Mammary epithelial cell (primary cell): ENCODE measurements at places on chromosomes 6 and 20. TPM values are rescaled to one million over a fixed set of nuclear protein-coding genes. Genes with fewer than 3 reads are reported as not detected.

The FAXC gene
- polyA plus RNA-seq = 9.5 TPM

The FOXA2 gene
- 1.0 TPM for polyA plus RNA-seq

The POU5F1 gene
- polyA plus RNA-seq = 2.6 TPM

The SPTLC3 gene
- 3.6 TPM for polyA plus RNA-seq

The GJA1 gene
- polyA plus RNA-seq = 101 TPM

The TUBB2A gene
- 122 TPM for polyA plus RNA-seq

The PRR18 gene
- 0.01 TPM for polyA plus RNA-seq

The BTN1A1 gene
- not detected for polyA plus RNA-seq

DNA sequence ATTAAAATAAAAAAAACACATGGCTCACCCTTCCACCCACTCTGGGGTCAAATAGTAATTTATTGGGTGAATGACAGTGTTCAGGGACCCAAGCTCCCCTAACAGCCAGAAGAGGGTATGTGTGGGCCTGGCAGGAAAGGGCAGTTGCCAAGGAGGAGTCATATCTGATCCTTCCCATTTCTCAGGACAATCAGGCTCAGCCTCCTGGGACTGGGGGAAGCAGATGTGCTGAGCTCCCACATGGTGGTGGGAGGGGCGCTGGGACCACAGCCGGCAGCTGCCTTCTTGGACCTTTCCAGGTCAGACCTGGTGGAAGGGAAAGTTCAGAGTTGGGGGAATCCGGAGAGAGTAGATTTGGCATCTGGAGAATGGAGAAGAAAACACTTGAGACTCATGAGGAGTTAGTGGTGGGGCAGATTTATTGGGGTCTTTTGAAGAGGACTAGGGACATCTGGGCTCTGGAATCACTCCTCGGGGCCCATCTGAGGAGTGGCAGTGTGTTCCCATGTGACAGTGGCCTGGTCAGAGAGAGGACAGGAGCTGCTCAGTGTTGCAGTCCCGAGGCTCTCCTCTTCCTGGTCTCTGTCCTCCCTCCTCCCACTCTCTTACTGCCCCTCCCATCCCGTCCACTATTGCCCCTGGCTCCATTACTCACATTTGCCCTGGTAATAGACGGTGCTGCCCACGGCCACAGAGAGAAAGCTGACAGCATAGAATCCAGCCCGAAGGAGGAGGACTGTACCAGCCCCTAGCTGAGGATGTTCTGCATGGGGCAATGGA lies 3.0 kb downstream of the LST1 start:
- no peak for DNase-seq

DNA sequence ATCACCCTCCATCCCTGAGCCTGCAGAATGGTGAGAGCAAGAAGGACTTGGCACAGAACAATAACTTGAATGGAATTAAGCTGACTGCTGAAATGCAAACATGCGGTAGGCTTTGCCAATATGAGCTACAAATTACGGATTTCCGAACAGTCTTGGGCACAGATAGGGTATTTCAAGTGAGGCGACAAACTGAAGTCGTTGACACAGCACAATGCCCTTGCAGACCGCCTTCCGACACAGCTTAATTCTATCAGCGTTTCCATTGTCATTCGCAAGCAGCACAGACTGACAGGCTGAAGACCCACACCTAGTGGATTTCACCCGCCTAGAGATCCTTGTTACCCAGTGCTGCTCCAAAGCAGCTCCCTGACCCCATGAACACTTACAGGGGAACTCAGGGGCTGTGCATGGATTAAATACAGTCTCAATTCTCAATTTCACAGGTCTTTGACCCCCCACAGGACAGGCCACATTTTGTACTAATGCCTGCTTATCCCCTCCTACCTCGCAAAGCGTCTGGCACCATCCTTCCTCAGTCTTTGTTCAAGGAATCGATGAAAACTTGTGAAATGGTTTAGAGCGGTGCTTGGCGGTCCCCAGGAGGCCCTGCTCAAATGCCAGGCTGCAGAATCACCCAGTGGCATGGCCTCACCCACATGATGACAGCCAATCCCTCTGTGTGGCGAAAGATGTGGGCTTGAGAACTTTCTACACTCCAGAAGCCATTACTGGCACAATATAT lies 34.6 kb downstream of the RAMACL start:
- DNase-seq = no peak

DNA sequence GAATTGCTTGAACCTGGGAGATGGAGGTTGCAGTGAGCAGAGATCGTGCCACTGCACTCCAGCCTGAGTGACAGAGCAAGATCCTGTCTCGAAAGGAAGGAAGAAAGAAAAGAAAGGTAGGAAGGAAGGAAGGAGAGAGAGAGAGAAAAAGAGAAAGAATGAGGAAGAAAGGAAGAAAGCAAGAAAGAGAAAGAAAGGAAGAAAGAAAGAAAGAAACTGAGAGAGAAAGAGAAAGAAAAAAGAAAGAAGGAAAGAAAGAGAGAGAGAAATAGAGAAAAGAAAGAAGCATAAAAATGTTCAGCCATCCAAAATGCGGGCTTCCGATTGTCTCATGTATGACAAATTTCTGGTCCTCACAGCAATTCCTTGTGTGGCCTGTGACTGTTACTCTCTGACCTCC lies 22.8 kb downstream of the MUC22 start:
- DNase-seq = no peak

- no peak for DNase-seq
These were observed 50.0 kb downstream of the SOBP start for GRCh38 chr6:107539849-107540464.

GRCh38 chr6:79923270-79923669 lies 24.1 kb downstream of the ELOVL4 start:
- DNase-seq = no peak

GRCh38 chr20:210809-211502 lies 16.1 kb upstream of the DEFB129 start:
- no peak for DNase-seq

DNA sequence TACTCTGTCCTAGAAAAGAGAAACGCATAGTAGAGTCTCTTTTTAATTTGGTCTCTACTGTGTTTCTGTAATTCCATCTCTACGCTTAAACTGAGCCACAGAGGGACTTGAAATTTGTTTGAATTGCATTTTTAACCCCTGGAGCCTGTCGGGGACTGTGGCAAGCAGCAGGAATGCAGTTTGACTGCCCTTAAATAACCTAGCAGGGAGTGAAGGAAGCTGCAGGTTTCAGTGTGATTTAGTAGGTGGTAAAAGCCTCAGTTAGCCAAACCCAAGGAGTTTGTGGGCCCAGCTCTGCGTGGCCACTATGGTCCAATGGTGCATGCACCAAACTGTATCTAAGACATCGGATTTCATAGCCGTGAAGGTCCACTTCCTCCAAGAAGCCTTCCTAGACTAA lies 70.3 kb upstream of the MC3R start:
- no peak for DNase-seq

- peak; percentile 30 for DNase-seq
These were observed 250.1 kb downstream of the ATXN1 start for GRCh38 chr6:16511040-16511660.

DNA sequence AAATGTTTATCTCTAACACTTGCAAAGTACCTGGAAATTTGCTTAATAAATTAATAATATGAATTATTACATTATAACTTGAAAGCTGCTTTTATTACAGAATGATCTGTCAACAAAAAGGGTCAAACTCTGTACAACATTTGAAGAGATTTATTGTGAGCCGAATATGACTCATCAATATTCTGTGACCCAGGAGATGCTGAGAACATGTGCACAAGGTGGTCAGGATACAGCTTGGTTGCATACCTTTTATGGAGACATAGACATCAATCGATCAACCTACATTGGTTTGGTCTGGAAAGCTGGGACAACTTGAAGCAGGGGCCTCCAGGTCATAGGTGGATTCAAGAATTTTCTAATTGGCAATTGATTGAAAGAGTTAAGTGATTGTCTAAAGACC lies 79.0 kb downstream of the RNASET2 start:
- no peak for DNase-seq

- no peak for DNase-seq
These were observed 43.8 kb downstream of the FUT9 start for GRCh38 chr6:96059586-96059985.

- no peak for DNase-seq
These were observed 131.7 kb upstream of the RNF217 start for GRCh38 chr6:124830506-124830905.

DNA sequence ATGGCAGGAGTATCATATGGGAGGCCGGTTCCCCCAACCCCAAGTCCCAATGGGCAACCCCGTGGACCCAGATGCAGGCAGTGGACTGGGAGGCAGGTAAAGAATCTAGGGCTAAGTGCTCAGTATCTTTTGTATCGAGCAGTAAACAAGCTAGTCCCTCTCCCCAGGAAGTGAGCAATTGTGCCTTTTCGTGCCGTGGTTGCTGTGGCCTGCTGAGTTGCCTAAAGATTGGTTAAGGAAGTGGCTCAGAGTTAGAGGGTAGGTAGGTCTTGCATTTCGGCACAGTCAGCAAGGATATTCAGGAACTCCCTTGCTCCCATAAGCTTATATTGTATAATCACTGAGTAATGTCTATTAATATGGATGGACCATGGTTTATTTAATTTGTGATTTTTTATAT lies 1.3 kb upstream of the DNAH8 start:
- peak; percentile 9 for DNase-seq

DNA sequence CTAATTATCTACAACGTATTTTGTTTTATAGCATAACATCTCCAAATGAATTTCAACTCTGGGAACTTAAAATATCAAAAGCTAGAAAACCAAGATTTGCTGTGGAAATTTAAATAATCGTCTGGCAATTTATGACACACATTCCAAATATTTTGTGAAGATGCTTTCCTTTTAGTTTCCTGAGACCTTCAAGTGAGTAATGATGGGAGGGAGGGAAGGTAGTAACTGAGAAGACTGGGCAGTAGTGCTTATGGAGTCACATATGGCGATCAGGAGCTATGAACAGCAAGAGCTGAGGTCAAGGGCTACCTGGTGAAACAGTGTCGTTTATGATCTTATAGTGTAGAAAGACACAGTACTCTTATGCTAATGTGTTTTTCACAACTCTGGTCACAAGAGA lies 178.2 kb upstream of the THEMIS start:
- DNase-seq = no peak

GRCh38 chr20:4560667-4561066 lies 161.0 kb upstream of the PRND start:
- no peak for DNase-seq

GRCh38 chr6:119240257-119241110 lies 109.1 kb downstream of the MAN1A1 start:
- no peak for DNase-seq

DNA sequence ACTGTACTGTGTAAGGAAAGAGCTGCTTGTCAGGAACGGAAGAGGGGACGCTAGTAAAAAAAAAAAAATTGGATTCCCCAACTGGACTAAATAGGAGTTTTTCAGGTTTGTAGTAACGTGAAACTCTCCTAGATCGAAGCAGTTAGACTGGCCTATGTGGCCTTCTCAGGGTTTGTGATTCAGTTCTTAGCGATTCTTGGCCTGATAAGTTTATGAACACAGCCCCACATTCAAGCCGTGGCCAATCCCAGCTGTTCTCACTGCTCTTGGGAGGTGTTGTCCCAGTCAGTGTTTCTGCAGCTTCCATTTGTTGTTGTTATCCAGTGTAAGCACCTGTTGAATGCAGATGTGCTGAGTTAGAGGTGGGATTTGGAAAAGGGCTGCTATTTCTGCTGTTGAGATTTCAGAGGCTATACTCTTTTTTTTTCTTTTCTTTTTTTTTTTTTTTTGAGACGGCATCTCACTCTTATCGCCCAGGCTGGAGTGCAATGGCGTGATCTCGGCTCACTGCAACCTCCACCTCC lies 29.7 kb downstream of the TAF8 start:
- DNase-seq = no peak

- no peak for DNase-seq
These were observed 21.6 kb downstream of the KCNK17 start for GRCh38 chr6:39292637-39293036.

GRCh38 chr20:1118004-1118335 lies 432 bp upstream of the PSMF1 start:
- no peak for DNase-seq

GRCh38 chr20:62620625-62621024 lies 21.7 kb upstream of the SLCO4A1 start:
- no peak for DNase-seq

GRCh38 chr20:37356961-37357371 lies 11.0 kb downstream of the SRC start:
- DNase-seq = no peak

- peak; percentile 17 for DNase-seq
These were observed 79.7 kb upstream of the MYLIP start for GRCh38 chr6:16049168-16049567.

DNA sequence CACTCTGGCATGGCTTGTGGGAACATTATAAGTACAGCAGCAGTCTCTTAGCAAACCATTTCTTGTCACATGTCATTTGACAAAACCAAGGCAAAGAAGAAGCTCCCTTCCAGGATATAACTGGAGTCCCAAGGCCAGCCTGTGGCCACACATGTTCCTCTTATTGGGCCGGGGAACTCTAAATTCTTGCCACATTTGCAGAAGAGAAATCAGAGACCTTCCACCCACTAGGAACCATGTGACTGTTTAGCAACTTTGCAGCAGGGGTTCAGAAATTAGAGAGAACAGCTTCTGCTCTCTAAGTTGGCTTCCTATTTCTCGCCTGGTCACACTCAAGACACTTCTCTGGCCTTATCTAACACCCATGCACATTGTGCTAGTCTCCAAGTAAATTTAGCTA lies 20.4 kb upstream of the MEP1A start:
- DNase-seq = no peak

GRCh38 chr6:165716886-165717285 lies 53.8 kb upstream of the PDE10A start:
- DNase-seq = no peak

DNA sequence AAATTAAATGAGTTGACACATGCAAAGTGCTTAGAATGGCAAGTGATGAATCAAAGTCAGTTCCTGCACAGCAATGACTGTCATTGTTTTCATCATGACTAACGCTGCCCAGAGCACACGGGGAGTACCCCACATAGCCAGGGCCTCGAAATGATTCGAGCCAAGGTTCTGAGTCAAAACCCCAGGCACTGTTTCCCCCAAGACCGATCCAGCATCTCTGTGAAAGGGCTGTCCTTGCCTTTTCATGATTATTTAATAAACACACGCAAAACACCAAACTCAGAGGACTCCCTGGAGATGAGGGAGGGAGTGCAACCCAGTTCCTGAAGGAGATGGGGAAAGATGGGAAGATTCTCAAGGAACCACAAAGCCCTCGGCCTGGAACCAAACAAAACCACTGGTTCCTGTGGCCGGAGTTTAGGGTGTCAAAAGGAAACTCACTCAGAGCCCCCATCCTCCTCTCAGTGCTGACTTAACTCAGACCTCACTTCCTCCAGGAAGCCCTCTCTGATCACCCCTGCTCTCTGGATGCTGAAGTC lies 3.8 kb downstream of the PREX1 start:
- peak; percentile 90 for DNase-seq

GRCh38 chr6:164520916-164521315 lies 788.5 kb downstream of the C6orf118 start:
- DNase-seq = no peak

DNA sequence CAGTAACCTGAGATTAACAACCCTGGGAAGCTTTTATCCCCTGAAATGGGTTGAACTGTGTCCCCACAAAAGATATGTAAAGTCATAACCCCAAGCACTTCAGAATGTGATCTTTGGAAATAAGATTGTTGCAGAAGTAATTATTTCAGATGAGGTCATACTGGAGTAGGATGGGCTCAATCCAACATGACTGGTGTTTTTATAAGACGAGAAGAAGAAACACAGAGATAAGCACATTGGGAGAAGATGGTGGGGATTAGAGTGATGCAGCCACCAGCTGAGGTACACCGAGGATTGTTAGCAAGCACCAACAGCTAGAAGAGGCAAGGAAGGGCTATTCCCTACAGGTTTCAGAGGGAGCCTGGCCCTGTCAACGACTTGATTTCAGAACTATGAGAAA lies 12.5 kb upstream of the RNF217 start:
- no peak for DNase-seq
